ENCODE measurements at places on chromosomes 16 and 17.
A peak's percentile ranks its signal among the peaks of the same experiment; 100 is the strongest.

DNA sequence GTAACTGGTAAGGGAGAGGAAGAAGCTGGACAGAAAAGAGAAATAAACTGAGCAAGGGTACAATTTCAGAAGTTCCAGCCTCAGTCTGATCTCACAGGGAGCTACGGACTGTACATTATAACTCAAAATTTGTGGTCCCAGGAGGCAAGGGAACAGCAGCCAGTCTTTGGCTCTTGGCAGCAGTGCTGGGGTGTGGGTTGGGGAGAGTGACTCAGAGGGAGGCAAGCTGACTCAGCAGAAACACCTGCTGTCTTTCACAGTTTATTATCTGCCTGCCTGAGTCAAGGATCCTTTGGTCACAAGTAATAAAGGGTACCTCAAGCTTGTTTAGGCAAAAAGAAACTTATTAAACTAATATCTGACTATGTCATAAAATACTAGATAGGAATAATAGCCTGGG, 73.5 kb upstream of the KIF2B start:
- peaks cover 4% of the 10 kb centered on the region for H3K4me1 ChIP-seq
- H3K36me3 ChIP-seq: no peaks in the 10 kb centered on the region
- no peaks in the 10 kb centered on the region for H3K27me3 ChIP-seq
- peak overlapping the region; percentile 71 for H3K27ac ChIP-seq
- H3K4me3 ChIP-seq: peak overlapping the region; percentile 15

- peak overlapping the region; percentile 52 for H3K4me3 ChIP-seq
- H3K36me3 ChIP-seq: no peaks in the 10 kb centered on the region
- no peaks in the 10 kb centered on the region for H3K27me3 ChIP-seq
Measured at GRCh38 chr17:62824290-62825131, 16.4 kb upstream of the MARCHF10 start.

GRCh38 chr17:7775051-7775450, 57.5 kb downstream of the DNAH2 start:
- no peaks in the 10 kb centered on the region for H3K36me3 ChIP-seq
- no peaks in the 10 kb centered on the region for H3K4me1 ChIP-seq
- H3K27me3 ChIP-seq: peaks cover 21% of the 10 kb centered on the region
- H3K4me3 ChIP-seq: no peak overlapping the region

DNA sequence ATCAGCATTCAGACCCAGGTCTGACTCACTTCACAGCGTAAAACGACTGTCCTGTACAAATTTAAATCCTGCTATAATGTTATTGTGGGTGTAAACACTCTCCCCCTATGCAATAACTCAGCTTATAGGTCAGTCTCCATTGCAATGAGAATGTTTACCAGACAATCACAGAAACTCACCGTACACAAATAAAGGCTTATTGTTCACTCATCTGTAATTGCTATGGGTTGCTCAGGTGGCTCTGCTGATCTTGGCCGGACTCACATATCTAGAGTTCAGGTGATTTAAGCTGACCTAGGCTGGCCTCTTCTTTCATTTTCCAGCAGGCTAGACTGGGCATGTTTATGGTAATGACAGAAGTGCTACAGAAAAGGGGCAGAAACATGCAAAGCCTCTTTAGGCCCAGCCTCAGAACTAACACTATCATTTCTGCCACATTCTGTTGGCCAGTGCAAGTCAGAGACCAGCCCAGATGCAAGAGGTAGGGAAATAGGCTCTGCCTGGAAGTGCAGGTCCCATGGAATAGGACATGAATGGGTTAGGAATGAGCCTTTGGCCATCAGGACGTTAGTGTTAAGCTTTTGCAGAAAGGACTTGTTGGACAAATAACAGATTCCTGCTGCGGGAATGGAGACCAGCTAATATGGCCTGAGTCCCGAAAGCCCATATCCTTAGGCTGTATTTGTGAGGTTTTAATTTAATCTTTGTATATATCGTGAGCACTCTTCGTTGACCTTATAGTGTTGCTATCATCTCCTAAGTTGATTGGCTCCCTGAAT, 44.0 kb downstream of the HLF start:
- peaks cover 8% of the 10 kb centered on the region for H3K4me1 ChIP-seq
- no peaks in the 10 kb centered on the region for H3K36me3 ChIP-seq
- H3K27me3 ChIP-seq: no peaks in the 10 kb centered on the region
- no peak for DNase-seq

DNA sequence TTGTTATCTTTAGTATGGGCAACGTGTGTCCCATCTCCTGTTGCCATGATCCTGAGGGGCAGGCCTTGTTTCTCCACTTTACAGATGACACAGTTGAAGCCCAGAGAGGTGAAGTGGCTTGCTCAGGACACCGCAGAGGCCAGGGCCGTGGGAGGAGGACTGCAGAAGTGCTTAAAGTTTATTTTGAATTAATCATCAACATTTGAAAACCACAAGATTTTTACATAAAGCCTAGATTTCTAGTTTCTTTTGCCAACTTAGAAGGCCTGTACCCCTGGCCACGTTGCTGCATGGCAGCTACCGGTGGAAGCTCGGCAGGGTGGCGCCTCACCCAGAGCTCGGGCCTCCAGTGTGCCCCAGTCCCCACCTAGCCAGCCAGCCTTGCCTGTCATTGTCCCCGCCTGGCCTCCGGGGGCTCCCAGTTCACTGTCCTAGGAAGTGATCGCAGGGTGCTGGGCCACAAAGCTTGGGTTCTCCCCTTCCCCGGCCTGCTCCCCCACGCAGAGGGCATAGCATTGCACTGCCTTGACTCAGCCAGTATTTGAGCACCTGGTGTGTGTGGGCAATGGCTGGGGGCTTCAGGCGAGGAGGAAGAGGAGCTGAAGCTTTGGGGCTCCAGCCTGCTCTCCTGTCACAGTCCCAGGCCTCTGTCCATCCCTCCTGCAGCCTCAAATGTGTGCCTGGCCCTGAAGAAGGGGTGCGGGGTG, 14.8 kb upstream of the ADCY7 start:
- peaks cover 11% of the 10 kb centered on the region for H3K4me1 ChIP-seq
- no peaks in the 10 kb centered on the region for H3K27me3 ChIP-seq
- H3K36me3 ChIP-seq: no peaks in the 10 kb centered on the region
- H3K4me3 ChIP-seq: no peak overlapping the region
- DNase-seq: no peak

All from type B pancreatic cell (in vitro differentiated cells).